NCI-H1048 (cell line): ENCODE measurements at places on chromosomes 1 and 21.

DNA sequence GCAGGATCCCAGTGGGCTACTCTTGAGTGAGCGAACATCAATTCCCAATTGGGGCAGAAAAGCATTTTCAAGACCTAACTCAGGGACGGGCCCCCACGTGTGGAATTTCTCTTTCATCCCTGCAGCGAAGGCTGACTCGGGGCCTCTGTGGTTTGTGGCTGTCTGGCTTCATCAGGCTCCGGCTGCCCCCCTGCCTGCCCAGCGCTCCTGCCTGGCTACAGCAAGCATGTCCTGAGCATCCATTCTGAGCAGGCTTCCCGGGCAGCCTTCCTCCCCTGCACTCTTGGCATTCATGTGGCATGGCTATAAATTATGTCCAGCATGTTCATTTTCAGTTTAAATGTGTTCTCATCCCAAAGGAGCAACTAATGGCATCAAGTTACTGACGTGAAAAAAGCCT is 588.1 kb downstream of the KIF26B start:
- DNase-seq = no peak

GRCh38 chr21:42344631-42345030 is 6.2 kb downstream of the TFF2 start:
- no peak for DNase-seq

GRCh38 chr1:100921110-100921706 is 25.3 kb downstream of the SLC30A7 start:
- no peak for DNase-seq

DNA sequence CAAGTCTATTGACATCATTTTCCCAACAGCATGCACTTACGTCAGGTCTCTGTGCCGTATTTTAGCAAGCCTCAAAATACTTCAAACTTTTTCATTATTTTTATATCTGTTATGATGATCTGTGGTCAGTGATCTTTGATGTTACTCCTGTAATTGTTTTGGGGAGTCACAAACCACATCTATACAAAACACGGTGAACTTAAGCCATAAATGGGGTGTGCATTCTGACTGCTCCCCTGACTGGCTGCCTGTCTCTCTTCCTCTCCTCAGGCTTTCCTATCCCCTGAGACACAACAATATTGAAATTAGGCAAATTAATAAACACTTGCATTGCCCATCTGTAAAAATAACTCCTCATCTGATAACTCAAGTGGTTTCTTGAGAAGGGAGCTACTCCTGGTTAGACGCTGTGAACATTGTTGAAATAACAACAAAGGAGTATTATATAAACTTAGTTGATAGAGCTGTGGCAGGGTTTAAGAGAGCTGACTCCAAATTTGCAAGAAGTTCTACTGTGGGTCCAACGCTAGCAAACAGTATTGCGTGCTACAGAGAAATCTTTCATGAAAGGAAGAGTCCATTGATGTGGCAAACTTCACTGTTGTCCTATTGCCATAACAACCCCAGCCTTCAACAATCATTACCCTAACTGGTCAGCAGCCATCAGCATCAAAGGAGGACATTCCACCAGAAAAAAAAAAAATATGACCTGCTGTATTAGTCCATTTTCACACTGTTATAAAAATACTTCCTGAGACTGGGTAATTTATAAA is 105.8 kb upstream of the DSCAM start:
- DNase-seq = no peak

- DNase-seq = no peak
Measured at GRCh38 chr1:218872026-218872425, 301.7 kb upstream of the LYPLAL1 start.

GRCh38 chr1:11960715-11961114 is 19.5 kb upstream of the MFN2 start:
- no peak for DNase-seq

GRCh38 chr1:168148916-168149315 is 12.2 kb upstream of the GPR161 start:
- DNase-seq = no peak

GRCh38 chr1:27428316-27429028 is 36.0 kb downstream of the GPR3 start:
- DNase-seq = no peak

DNA sequence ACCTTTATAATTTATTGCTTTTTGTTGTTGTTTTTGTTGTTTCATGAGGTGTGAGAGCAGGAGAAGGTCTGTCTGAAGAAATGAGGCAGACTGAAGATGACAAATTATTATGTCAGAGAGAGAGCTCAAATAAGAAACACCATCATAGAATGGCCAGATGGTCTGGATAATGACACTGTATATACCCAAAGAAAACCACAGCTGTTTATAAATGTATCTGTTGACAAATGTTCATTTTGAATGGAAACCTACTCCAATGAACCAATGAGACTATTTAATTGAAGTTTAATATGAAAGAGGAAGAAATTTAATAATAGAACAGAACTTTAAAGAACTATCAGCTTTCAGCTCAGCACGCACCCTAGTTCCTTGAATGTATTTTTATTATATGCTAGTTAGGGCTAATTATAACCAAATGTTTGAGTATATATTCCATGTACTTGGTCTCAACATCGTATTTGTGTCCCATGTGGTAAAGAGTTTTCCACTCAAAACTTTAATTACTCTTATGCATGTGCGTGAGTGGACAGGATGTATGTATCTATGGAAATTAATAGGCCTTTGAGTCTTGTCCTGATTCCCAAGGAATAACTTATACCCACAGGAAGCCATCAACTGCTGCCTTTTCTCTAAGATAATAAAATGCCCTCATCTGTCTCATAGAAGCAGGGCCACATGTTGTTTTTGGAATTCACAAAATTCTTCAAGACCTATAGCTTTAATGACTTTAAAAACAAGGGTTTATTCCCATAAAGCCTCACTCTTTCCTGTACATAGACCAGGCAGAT is 202.7 kb downstream of the KCNK2 start:
- no peak for DNase-seq

GRCh38 chr1:207312604-207312920 is 8.9 kb upstream of the CD55 start:
- no peak for DNase-seq

GRCh38 chr1:43522776-43523480 is 7.8 kb upstream of the PTPRF start:
- no peak for DNase-seq

DNA sequence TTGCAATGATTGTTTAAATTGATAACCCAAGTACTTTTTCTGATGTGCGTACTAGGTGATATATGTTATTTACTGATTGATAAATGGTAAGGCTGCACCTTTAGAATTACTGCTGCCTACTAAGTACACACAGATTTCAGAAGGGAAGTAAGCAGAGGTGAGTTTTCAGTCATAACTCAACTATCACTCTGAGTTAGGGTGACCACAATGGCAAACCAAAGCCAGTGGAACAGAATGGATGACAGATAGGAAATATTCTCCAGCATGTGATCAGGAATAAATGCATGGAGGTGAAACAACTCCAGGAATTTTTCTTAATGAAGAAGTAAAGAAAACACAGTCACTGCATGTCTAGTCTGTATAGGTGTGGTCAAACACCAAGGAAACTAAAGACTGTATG is 7.5 kb upstream of the KCNJ15 start:
- DNase-seq = no peak

DNA sequence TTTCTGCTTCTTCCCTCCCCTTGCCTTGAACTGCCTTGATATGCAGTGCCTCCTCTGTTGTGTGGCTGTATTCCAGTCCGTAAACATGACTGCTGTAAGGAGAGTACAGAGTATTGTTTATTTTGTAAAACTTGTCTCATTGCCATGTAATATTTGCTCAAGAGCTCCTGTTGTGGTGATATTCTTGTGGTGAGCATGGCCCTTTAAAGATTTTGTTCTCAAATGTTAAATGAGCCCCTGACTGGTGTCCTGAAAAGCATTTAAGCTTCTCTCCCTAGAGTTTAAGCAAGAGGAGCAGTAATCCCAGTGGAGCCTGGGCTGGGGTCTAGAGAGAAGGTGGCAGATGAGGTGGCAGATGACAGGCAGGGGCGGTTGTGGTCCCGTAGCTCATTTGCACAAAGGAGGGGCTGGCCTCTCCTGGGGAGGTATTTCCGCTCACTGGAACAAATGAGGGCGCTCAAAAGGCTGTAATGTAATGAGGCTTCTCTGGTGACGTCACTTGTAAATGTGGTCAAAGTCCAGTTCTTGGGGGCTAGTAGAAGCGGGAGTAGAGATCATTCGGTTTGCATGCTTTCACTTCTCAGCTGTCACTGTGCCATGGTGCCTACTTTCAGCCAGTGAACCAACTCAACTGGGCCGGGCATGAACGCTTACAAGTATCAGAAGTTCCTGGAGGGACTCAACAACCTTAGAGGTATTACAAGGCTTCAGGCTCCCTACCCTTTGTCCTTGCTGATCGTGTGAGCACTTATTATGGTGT is 46.0 kb upstream of the MACF1 start:
- peak; percentile 11 for DNase-seq

DNA sequence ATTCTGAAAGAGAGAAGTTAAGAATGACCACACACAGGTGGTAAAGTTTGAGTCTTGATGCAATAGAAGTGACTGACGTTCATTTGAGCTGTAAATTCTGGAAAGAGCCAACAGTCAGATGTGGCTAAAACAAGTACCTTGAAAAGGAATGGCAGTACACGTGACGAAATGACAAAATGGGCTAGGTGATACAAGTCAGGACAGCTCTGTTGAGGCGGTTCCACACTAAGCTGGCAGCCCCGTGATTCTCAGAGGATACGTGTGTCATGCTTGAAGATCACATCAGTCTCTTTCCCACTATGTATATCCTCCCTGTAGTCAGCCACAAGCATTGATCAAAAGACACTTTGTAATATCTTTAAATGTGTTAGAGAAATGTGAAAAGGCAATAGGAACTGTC is 881.3 kb upstream of the ADGRL2 start:
- no peak for DNase-seq
